ENCODE measurements at places on chromosomes 13 and 19.

DNA sequence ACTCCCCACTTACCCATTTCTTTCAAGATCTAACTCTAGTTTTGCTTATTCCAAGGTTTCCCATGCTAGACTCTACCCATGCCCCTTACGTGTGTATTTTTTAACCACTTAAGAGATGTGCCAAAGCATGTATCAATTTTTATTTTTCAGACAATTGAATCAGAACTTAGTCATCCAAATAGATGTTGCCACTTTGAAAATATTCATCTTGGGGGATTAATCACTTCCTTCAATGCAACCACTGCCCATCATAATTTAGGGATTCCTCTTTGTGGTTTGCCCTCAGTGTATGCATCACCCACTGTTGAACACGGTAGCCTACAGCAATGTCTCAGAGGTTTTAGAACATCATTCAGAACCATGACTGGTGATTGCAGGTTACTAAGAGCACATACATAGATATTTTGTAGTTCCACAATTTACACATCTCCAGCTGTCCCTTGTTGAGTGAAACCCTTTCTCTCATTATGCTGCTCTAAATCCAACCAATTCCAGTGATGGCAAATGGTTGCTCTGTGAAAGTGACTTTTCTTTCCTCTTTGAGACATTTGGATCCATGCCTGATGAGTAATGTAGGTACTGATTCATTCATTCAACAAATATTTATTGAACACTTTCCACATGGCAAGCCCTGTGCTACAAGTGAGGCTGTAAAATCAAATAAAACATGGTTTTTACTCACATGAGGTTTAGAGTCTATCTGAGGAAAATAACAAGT, 60.6 kb upstream of the SERP2 start:
- DNase-seq: no peak

DNA sequence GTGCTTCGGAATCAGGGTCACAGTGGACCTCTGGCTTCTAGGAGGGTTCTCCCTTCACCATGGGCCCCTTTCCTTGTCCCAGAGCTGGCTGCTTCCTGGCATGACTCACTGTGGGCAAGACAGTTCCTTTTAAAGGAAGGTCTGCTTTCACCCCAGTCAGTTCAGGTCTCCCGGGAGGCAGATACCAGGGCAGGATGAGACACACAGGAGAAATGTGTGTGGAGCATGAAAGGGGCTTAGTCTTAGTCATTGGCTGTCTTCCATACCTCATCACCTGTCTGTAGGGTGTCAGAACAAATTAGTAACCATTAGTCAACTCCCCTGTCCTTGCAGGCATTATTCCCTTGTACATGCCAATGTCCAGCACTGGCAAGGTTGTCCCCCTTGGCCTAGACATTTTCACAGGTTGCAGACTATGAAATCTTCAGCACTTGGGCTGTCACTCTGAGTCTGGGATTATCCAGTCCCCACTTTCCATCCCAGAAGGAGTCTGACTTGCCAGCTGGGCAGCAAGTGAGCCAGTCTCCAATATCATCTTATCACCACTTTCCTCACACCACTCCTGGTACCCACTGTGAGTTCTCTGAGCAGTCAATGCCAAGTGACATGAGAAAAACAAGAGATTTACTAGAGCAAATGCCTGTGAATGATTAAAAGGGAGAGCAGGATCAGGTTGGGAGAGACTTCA, 76.8 kb upstream of the MEDAG start:
- no peak for DNase-seq

DNA sequence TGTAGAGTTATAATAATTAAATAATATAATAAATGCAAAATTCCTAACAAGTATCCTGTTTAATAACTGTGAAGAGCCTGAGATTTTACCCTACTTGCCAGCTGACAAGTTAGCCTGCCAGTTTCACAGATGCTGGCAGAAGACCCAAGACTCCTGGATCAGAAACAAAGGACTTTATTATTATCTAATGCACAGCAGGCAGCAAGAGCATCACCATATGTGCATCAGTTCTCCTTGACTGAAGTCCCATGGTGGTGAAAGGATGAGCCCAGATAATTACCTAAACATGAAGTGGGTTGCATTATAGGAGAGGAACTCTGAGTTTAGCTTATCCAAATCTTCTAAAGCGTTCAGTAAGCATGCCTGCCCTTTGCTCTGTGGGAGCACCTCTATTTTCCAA, 39.1 kb upstream of the MTIF3 start:
- no peak for DNase-seq

DNA sequence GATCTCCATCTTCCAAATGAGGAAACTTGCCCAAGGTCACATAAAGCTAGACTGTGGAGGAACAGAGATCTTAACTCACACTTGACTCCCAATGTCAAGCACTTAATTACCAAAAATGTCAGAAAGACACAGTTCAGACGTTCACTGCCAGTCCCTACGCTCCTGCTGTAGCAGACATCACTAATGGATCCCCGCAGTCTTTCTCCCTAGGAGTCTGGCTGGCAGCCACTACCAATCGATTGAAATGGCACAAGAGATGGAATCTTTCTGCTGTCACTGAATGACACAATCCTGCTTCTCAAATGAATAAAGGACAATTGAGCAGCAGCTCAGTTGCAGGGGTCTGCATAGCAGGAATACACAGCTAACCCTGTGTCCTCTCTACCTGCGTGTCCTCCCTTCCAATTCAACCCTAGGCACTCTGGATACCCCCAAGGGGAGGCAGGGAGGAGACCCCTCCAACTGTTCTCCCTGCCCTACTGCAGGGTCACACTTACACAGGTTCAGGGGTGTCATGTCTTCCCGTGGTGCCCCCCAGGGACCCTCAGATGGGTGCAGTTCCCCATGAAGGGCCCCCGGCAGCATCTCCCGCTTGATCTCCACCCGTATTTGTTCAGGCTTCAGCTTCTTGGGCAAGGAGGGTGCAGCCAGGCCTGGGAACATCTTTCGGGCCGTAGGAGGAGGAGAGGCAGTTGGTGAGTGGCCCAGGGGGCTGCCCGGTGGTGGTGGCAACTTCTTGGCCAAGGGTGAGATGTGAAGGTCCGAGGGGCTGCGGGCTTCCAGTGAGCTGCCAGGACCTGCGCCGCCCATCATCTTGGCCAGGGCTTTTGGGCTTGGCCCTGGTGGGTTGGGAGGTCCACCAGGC, 7.9 kb upstream of the AKAP8L start:
- no peak for DNase-seq

DNA sequence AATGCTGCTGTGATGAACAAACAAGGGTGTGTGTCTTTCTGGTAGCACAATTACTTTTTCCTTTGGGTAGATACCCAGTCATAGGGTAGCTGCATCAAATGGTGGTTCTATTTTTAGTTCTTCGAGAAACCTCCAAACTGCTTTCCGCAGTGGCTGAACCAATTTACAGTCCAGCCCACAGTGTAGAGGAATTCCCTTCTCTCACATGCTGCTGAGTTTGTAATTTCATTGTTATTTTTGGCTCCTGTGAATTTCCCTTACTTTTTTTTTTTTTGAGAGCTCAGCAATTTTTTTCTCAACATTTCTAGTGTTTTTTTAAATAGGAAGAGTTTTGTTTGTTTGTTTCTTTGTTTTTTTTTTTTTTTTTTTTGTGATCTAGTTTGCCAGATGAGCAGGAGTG, 37.5 kb upstream of the ADGRE1 start:
- no peak for DNase-seq

- DNase-seq: no peak
These were observed 2.0 kb upstream of the TSHZ3 start for GRCh38 chr19:31351056-31351854.

GRCh38 chr13:104315606-104316005, 1249.4 kb upstream of the SLC10A2 start:
- DNase-seq: no peak

- DNase-seq: no peak
These were observed 1.3 kb upstream of the AKT2 start for GRCh38 chr19:40286235-40286970.

DNA sequence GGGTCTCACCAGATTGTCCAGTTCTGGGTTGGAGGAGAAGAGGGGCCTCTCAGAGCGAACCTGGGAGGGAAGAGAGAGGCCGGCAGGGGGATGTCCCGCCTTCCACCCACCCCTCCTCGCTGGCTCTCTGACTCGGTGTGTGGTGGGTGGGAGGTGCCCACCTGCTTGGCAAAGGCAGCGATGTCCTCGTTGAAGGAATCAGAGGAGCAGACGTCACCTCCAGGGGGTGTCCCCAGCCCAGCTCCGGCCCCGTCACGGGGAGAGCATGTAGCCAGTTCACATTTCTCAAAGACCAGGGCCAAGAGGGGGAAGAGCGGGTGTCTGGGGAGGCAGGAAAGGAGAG, 2.7 kb downstream of the MEIS3 start:
- DNase-seq: no peak

- no peak for DNase-seq
These were observed 45.5 kb downstream of the OLFM4 start for GRCh38 chr13:53074114-53074513.

GRCh38 chr19:41421314-41421713, 5.9 kb downstream of the B3GNT8 start:
- DNase-seq: no peak

- no peak for DNase-seq
These were observed 13.7 kb downstream of the LGALS7 start for GRCh38 chr19:38759590-38760003.

GRCh38 chr19:55101261-55101660, 16.2 kb downstream of the PPP1R12C start:
- DNase-seq: no peak

GRCh38 chr19:531753-532560, at the start of gene CDC34:
Gene CDC34, plus strand, starts transcription at chr19:531760. Its CDS starts 172 bp downstream, at chr19:531932.
- DNase-seq: no peak

DNA sequence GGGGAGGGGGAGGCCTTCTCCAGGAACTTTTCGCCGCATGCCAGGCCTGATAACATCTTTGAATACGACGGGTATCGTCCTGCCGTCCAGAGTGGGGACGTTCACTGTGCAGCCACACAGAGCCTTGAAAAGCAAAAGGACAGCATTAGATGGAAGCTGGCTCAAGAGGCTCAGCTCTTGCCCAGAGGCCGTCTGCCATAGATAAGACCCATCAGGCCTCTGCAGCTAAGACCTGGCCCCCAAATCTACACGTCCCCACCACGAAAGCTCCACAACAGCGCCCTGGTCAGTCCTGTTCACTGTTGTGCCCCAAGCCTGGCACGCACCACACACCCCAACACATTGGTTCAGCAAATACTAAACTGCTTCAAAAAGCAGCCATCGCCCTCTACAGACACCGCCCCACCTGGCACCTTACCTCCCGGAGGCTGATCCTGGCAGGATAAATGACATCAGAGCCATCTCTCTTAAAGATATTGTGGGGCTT, 2.1 kb downstream of the DNAJB1 start:
- no peak for DNase-seq

- no peak for DNase-seq
These were observed 2.3 kb downstream of the ONECUT3 start for GRCh38 chr19:1755467-1756171.

GRCh38 chr19:5030822-5031221, 61.9 kb downstream of the KDM4B start:
- no peak for DNase-seq

DNA sequence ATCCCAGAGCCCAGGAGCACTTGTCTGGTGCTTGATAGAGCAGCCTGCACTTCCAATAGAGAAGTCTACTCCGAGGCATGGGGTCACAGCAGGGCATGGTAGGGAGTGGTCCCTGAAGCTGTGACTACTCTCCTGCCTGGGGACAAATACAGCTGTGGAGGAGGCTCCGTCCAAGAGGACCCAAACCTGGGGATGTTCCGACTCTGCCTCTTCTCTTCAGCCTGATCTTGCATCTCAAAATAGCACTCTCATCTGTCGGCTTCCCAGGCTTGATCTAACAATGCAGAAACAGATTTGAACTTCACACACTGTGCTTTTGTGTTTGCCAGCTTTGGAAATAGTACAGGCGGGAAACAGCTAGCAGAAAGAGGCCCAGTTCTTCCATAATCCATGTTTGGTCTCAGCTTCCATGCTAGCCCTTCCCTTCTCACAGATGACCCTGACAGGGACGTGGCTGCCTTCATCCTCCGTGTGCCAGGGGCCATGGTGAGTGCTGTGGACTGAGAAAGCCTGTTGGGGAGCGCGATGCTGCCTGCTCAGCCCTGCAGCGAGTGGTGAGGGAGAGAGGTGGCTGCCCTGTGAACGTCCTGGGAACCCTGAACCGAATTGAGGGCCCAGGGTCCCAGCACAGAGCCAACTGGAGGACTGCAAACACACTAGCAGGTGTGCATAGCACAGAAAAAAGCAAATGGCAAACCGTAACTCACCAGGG, 150.3 kb upstream of the GPR12 start:
- DNase-seq: no peak

DNA sequence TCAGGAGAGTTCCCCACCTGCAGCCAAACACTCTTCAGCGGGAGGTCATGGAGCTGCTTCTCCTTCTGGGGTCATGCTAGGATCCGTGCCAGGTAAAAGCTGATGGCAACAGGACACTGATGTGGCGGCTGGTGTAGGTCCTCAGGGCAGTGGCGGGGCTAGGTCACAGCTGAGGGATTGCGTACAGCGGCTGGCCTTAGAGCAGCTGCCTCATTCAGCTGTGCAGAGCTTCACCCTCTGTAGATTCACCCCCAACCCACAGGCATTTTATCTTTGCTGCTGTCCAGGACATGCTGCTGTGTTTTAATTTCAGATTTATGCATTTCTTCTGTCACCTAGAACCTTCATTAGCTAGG, 2.3 kb downstream of the MCF2L start:
- DNase-seq: no peak

DNA sequence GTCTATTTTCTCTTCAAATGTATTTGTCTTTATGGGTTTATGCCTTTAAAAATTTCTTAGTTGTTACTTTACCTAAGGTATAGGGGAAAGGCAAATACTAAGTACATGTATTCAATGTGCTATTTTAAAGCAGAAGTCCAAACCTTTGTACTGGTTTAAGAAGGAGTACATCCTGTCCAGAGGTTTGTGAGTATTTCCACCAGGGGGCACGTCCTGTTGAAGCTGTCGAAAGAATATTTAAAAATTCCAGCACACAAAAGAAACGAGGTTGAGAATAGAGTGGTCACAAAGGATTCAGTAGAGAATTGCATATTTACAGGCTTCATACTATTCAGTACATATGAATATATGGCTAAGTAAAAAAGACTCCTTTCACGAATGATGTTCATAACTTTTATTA, 59.8 kb downstream of the URI1 start:
- DNase-seq: no peak

DNA sequence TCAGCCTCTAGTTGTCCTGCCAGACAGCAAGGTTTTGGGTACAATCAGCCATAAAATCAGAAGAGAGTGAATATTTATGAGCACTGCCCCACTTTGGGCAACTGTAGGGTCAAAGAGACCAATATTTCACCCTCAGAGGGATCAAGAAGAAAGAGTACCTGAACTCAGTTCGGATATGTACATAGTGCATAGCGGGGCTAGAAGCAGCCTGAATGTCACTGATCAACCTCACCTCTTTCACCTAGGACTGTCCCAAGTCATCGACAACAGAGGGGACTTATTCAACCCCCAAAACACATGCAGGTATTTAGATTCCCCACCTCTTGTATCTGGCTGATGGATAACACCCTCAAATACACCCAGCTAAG, 446.9 kb downstream of the COG6 start:
- DNase-seq: no peak

GRCh38 chr13:24261566-24261965, 47.8 kb upstream of the C1QTNF9 start:
- no peak for DNase-seq
